ENCODE measurements at places on chromosomes 4 and X.

GRCh38 chrX:120625371-120625770 is 4.5 kb downstream of the C1GALT1C1 start:
- DNase-seq: no peak

DNA sequence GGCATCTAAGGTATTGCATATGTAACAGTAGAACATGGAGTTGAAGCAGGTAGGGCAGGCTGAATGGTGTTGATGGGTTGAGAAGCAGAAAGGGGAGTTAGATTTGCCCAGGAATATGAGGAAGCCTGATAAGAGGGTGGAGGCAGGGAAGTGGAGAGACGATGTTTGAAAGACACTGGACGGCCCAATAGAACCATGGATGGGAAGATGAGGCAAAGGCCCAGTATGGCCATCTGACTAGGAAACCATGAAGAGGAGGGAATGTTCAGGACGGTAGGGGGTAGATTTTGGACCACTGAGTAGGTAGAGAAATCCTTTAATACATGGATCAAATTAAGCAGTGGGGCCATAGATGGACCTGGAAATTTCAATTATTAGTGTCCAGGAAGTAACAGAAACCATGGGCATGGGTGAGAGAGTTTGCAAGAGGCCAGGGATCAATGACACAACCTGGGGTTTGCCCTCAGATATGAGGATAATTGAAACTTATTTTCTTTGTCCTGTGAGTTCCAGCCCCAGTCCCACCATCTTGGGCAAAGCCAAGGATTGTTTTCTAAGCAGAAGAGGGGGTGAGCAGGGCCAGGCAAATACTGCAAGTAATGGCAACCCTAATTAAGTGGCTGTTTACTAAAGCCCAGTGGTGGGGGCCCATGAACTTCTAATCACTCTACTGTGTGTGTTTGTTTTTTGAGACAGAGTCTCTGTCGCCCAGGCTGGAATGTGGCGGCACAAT is 2.5 kb upstream of the USP11 start:
- DNase-seq: no peak

GRCh38 chr4:153471698-153472093 is 5.5 kb downstream of the TMEM131L start:
- no peak for DNase-seq

DNA sequence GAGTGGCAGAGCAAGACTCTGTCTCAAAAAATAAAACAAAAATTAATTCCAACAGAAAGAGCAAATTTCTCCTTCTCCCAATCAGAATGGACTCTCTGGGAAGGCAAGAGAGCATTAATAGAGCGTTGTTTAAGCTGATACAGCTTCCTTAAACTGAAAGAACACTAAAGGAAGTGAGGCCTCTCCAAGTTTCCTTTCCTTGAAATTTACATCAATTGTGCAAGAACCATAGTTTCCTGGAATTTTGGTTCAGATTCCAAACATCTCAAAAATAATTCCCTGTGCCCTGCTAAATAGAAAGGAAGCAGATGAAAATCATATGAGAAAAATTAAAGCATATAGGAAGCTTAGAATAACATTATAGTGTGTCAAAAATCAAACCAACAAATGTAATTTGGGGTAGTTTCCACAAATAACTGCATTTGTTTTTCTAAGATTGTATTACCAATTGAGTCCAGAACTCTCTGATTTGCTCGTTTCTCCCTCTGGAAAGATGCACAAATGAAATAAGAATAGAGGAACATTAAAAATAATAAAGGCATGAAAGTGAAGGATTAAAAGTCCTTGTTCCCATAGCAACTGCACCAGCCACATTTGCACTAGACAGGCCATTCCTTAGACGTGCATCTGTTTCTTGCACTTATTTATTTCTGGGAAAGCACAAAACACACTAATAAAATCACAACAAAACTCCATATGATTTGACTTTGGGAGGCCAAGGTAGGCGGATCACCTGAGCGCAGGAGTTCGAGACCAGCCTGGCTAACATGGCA is 3.7 kb upstream of the FAM241A start:
- no peak for DNase-seq

GRCh38 chrX:150365990-150366911 is 3.1 kb downstream of the MAMLD1 start:
- no peak for DNase-seq

- DNase-seq: no peak
Observed at GRCh38 chrX:150489359-150490015, 78.9 kb upstream of the MTM1 start.

GRCh38 chr4:188043154-188043553 is 47.6 kb downstream of the ZFP42 start:
- no peak for DNase-seq

- DNase-seq: peak; percentile 16
Observed at GRCh38 chr4:177879851-177880250, 437.6 kb upstream of the AGA start.

- DNase-seq: no peak
Observed at GRCh38 chr4:151991001-151991883, 230.4 kb upstream of the GATB start.

GRCh38 chrX:154748712-154749339 is 2.1 kb downstream of the GAB3 start:
- peak; percentile 19 for DNase-seq

DNA sequence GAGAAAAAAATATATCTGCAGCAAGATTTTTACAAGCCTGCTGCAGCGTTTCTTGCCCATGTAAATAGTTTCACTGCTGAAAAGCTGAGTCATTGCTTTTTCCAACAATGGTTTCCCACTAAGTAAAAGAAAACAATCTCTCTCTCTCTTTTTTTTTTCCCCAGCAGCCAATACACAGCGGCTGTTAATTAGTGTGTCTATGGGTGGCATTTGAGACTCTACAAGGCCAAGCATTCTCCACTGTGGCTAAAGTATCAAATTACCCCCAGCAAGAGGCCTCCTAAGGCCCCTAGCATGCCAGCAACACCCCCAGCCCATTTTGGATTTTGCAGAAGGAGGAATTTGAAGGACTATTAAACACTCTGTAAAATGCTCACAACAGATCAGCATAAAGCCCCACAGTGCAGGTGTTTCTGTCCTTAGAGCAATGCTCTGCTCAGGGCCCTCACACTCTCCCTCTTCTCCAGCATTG is 837.4 kb downstream of the TRIML1 start:
- DNase-seq: no peak

GRCh38 chr4:40185830-40186664 is 10.8 kb upstream of the RHOH start:
- DNase-seq: no peak

- no peak for DNase-seq
Observed at GRCh38 chr4:61312526-61312925, 112.4 kb downstream of the ADGRL3 start.

DNA sequence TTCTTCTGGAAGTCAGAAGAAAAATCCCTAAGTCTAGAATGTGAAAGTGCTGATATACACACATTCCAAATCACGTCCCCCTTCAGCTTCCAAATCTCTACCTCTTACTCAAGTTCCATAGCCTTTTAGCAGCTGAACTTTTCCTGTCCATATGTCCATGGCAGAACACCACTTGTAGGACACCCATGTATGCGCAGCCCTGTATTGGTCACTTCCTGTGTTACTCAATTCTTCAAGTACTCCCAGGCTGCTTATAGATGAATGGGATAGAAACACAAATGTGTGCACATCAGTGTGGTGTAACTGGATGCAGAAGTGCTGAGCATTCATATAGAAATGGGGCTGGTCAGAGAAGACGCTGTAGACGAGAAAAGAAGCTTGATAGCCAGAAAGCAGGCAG is 18.8 kb downstream of the SRPX2 start:
- DNase-seq: no peak

All from BE2C (cell line).